Ovary (tissue), 10 donors: ENCODE measurements at places on chromosomes 5 and 9. TPM values are rescaled to one million over a fixed set of nuclear protein-coding genes. Genes with fewer than 3 reads are reported as not detected.

DNA sequence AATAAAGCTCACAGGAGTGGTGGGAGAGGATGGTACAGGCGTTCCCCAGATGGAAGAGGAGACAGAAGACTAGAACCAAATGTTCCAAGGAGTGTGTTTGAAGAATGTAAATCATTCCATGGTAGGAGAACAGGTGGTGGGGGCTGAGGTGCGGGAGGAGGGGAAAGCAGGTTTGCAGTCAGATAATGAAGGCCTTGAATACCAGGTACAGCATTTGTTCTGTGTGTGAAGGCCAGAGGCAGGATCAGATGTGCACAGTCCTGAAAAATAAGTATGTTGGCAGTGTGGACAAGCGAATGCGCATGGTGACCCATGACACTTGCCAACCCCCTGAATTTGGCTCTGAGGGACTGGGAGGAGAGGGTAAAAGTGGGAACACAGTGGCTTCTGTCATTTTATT, 59.9 kb upstream of the ALDH1B1 start:
- DNase-seq: no peak

GRCh38 chr9:114552706-114553105, 34.9 kb upstream of the ATP6V1G1 start:
- no peak for DNase-seq

TMEM232 gene
- 23.6 TPM for total RNA-seq

NUTM2F gene
- total RNA-seq: not detected

DNA sequence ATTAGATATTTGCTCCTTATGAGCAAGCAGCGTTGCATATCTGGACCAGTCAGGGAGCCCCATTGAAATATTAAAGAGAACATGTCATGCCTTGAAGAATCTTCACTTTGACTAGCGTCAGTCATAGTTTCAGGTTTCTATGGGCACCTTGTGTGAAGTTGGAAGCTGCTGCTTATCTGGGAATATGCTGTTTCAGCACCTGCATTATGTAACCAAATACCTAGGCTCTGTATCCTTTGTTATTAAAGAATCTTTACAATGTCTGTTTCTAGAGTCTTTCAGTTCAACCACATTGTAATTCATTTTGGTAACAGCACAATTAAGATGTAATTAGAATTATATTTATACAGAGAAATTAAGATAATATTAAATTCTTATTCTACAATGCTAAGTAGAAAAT, 818.8 kb upstream of the TYRP1 start:
- no peak for DNase-seq

DNA sequence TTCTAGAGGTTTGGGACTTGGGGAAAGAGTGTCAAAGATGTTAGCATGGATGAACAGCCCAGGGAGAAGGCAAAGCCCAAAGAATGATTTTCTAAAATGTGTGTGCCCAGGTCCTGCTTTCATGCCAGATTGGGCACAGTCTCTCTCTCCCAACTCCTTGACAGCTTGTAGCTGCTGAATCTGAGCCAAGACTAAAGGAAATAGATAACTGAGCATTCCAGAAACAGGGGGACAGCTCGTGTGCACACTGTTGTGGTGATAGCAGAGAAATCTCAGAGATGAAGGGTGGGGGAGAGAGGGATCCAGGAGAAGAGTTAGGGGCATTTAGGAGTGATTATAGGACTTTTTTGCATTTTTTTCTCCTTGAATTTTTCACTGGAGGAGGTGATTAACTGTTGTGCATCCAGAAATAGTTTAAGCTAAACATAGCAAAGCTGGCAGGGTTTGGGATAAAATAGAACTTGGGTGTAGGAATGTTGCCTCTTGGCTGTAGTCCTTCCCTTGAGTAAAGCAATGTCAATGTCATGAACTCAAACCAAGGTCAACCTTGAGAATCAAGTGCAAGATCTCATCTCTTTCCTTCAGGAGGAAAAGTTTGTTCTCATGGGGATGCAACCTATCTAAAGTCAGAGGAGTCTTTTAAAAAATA, 245.9 kb downstream of the SH3GL2 start:
- no peak for DNase-seq

DNA sequence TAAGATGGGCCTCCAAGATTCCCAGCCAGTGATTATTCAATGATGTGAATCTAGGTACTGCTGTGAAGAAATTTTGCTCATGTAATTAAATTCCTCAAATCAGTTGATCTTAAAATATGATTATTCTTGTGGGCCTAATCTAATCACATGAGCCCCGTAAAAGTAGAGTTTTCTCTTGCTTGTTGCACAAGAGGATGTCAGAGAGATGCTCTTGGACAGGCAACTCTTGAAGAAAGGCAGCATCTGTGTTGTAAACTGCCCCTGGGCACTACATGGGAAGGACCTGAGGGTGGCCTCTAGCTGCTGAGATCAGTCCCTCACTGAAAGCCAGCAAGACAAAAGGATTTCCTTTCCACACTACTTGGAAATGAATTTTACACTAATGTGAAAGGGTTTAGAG, 132.9 kb downstream of the TRPM3 start:
- DNase-seq: no peak

OTULIN gene
- total RNA-seq: 25.0 TPM

- no peak for DNase-seq
Observed at GRCh38 chr5:61301341-61302199, 30.5 kb upstream of the ZSWIM6 start.

- DNase-seq: no peak
Observed at GRCh38 chr5:83426855-83427254, 44.7 kb upstream of the VCAN start.

GRCh38 chr9:29714860-29715259, 2141.6 kb upstream of the C9orf72 start:
- DNase-seq: no peak

GRCh38 chr9:101707721-101708120, 30.7 kb downstream of the GRIN3A start:
- no peak for DNase-seq

DNA sequence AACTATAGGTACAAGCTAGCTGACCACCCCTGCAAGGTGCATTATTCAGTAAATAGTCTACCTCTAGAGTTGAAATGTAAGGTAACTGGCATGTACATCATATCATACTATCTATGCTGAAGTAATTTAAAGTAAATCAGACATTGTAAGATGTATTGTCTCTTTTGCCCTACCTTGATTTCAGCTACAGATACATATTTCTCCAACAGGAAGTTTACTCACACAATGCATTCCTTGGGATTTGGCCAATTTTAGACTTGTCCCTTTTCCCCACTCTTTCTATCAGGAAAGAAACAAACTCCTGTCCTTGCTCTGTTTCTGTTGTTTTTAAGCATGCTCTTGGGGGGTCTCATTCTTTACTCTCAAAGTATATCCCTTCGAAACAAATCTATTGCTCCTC, 58.5 kb upstream of the TSLP start:
- DNase-seq: no peak

- peak; percentile 44 for DNase-seq
Observed at GRCh38 chr5:16871746-16872339, 64.2 kb downstream of the MYO10 start.

LHX3 gene
- total RNA-seq: not detected

MZB1 gene
- total RNA-seq: 1.4 TPM

HTR4 gene
- total RNA-seq: 0.32 TPM

- DNase-seq: no peak
Observed at GRCh38 chr9:89455356-89455824, 42.5 kb downstream of the SEMA4D start.

SLC34A3 gene
- not detected for total RNA-seq
